Immature natural killer cell (primary cell): ENCODE measurements at places on chromosomes 11 and 22. TPM values are rescaled to one million over a fixed set of nuclear protein-coding genes. Genes with fewer than 3 reads are reported as not detected.

Gene OR9Q2
- polyA plus RNA-seq: not detected

Gene MIAT
- not detected for polyA plus RNA-seq

Gene MAPK8IP2
- polyA plus RNA-seq: not detected

Gene CRACR2B
- not detected for polyA plus RNA-seq
